NCI-H1048 (cell line): ENCODE measurements at places on chromosomes 6 and 20.

DNA sequence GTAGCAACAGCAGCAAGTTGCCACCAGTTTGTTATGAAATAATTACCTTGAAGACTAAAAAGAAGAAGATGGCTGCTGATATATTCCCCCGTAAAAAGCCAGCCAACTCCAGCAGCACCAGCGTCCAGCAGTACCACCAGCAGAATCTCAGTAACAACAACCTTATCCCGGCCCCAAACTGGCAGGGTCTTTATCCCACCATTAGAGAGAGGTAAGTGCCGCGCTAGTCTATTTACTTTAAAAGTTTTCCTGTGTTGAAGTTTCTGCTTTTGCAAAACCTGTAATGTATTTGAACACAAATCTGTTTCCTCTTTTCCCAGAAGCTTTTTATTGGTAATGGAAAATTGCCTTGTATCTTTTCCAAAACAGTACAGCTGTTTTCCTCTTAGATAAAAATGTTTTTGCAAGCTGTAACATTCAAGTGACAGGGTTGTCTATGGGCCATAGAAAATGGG lies 725 bp downstream of the BTBD3 start:
- DNase-seq: no peak

GRCh38 chr20:63164484-63165355 lies 51.2 kb downstream of the YTHDF1 start:
- no peak for DNase-seq

DNA sequence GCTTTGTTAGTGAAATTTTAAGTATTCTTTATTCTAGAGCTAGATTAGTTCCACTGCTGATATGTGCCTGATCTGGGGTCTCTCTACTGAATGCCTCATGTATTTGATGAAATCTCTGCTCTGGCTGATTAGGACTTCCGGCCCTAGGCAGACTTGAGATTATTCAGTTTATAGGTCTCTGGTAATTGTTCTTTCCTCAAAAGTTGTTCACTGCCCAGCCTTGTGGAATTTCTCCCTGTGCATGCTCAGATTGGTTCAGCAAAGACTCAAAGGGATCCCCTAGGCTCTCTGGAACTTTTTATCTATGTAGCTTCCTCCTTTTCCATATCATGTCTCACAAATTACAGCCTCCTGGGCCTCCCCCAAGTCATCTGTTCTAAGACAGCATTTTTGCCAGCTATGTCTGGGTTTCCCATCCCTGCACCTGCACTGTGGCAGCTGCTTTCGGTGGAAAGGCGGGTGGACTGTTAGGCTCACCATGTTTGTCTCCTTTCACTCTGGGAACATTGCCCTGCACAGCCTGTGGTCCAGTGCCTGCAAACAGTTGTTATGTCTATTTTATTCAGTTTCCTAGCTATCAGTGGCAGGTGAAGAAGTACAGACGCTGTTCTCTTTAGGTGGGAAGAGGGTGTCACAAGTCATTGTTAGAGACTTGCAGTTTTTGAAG lies 73.7 kb downstream of the RPP40 start:
- no peak for DNase-seq

- no peak for DNase-seq
Observed at GRCh38 chr6:40440053-40440452, 147.1 kb downstream of the LRFN2 start.

DNA sequence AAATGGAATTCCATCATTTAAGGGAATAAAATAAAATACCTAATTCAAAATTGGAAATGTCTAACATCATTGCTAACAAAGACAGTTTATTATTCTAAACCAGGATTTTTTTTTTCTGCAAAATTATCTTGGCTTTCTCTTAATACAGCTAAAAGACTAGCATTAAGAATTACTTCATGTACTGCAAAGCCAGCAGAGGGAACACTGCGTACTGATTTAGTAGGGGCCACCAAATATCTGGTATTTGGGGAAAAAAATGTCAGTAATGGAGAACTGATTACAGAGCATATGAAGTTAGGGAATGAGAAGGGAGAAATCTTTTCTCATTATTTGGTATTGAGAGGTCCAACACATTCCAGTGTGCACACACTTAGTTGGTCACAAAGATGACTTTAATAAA lies 3.2 kb upstream of the SOX4 start:
- no peak for DNase-seq

DNA sequence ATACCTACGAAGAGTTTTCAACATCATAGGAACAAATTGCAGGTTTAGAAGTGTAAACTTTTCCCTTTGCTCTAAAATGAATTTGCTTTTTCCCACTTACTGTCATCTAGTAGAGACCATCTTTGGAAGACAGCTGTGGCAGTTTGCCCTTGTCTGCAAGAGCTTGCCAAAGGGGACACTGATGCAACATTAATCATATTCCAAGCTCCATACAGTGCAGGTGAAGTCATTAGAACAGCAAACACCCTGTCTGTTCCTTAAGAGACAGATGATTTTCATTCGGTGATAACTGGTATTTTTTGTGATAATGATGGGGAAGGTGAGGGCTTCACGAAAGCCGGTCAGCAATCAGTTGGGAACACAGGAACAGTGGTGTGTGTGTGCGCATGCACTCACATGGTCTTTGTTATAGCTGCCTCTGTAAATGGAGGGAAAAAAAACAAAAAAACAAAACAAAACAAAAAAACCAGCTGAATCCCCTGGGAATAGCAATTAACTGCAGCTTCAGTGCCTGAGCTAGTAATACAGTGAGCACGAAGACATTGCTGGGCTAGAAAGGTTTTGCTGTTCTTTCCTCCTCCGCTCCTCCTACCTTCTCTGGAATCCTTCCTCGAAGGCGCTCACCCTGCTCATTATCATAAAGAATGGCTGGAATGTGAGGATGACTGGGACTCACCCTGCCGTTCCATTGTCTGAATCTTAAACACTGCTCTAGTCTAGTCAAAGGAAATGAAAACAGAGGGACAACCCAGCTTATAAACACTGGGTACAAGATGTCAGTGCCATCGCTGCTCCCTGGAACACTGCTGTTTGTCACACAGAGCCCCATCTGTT lies 35.2 kb upstream of the KIF13A start:
- no peak for DNase-seq

- DNase-seq: no peak
Observed at GRCh38 chr6:11869672-11870340, 91.2 kb upstream of the ADTRP start.

DNA sequence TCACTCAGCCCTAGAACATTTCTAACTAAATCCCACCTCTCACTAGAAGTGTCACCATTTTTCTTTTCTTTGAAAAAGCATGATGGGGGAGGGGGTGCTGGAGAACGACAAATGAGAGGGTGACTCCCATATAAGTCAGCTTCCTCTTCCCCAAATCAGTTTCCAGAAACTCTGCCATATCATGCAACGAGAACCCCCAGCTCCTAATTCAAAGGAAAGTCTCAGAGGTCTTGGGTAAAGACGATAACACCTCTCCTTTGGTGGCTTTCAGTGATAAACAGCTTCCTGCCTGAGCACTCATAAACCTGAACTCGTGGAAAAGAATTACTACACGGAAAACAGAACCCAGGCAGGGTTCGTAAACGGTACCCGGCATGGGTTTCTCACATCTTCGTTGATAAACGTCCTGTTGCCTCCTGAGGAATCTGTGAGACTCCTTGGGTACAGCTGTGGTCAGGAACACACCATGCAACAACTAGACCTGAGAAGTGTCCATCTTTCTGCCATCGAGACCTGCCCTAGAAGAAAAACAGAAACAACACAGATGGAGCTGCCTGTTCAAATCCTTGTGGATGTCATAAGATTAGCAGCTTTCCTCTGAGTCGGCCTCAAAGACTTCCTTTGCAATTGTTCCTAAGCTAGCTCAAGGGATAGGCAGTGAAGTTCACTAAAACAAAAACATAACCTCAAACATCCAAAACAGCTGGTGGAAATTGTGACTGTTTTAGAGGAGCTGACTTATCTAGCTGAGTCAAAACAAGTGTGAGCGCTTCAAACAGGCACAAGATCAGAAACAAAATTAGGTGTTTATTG lies 185.8 kb upstream of the PRDM1 start:
- no peak for DNase-seq

GRCh38 chr6:14132921-14133275 lies 15.3 kb downstream of the CD83 start:
- no peak for DNase-seq

GRCh38 chr6:151015101-151015700 lies 149.7 kb downstream of the MTHFD1L start:
- DNase-seq: no peak

DNA sequence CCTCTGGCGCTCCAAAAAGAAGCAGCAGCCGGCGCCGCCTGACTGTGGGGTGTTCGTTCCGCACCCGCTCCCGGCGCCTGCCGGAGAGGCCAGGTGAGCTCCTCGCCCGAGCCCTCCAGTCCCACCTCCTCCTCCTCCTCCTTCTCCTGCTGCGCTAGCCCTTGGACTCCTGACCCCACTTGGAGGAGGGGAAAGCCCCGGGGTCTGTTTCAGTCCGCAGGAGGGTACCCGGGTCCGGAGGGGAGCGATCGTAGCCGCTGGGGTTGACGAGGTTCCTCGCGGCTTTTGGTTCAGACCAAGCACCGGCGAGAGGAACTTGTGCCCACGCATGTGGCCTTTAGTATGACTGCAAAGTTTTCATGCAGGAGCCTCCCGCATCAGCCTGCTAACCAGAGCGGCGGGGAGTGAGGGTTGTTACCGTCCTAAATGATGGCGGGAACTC lies 493 bp downstream of the CRYBG1 start:
- no peak for DNase-seq

DNA sequence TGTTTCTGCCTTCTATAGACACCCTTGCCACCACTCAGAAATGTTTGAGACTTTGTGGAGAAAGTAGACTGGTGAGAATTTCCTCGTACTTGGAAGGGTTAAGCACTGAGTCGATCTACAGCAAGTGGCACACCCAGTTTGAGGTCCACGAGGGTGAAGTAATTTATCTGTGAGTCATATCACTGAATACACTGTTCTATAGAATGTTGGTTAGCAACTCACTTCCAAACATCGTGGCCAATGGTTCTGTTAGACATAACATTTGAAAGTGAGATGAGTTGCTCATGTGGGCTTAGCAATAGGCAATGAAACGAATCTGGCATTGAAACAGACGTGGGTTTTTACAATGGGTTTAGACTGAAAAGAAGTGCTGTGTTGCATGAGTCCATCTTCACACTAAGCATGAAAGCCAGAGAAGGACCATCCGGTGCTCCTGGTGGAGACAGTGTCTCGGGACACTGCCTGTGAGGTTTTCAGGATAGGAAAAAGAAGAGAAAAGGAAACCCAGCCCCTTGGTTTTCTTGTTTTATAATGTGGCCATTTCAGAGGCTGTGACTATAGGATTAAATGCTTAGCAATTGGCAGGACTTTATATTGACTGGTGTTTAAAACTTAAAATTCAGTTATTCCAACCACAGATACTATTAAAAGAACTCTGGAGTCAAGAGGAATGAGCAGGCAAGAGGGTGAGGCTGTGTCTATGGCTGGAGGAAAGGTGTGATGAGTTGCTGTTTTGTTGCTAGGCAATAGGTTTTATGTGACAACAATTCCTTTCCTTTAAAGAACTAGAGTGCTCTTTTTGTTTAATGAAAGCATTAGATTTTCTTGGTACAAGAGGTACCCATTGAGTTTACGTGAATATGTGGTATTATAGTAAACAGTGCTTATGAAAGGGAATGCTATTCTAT lies 31.0 kb upstream of the EZR start:
- no peak for DNase-seq

DNA sequence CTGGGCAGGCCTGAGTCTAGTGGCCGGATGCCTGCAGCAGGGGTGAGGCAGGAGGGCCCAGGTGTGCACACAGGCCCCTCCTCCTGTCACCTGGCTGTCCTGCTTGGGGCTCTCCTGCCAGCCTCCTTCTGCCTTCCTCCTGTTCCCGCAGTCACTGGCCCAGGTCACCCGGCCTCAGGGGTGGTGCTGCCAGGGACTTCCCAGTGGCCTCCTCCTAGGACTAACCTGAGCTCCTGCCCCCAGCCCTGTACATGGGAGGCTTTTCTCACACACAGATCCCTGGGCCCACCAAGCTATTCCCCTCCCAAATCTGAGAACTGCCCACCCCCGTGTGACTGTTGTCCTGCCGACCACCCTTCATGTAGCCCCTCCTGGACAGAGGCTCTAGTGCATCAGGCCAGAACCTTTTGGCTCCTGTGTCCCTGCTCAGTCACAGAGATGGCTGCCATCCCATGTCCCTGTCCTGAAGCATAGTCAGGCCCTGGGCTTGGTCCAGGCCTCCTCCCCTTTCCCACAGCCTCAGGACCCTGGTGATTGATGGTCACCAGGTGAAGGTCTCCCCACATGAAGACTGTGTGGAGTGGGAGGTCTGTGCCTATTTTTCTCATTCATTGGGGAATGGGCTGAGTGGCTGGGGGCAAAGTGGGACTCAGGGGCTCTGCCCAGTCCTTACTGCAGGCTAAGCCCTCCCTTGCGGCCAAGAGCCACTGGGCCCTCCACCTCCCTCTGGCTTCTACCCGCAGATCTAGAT lies 1.1 kb upstream of the ULBP1 start:
- DNase-seq: no peak

GRCh38 chr6:163889904-163890514 lies 475.5 kb downstream of the QKI start:
- no peak for DNase-seq

DNA sequence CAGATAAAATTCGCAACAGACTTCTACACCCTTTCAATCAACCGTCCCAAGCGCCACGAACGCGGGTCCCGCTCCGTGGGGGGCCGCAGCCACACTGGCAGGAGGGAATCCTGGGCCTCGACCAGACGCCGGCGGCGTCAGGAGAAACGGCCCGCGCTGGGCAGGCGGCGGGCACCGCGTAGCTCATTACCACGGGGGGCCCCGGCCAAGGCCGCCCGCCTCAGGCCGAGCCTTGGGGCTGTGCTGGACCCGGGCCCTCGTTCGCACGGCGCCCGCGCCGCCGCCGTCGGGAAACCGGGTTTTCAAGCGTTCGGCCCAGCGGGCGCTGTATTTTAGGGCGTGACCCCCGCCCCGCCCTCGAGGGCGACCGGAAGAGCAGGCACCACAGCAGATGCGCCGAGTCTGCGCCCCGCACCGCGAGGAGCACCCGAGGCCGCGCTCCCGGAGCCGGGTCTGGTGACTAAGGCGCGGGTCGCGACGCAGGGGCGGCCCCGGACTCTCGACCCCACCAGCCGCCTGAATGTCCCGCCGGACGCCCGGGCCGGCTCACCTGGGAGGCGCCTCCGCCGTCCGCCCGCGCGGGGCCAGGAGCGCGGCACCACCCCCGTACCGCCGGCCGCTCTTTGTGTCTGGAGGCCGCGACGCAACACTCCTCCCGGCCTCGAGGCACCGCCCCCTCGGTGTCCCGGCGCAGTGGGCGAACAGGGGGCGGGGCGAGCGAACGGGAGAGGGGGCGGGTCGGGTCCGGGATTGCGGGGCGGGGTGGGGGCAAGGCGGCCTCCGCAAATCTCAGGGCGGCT lies at the start of gene NINL:
NINL (minus strand) TSS at position 627 of the 800 bp plus-strand sequence. CDS start 58,944 bp downstream, outside the sequence.
- peak; percentile 56 for DNase-seq

GRCh38 chr20:48153103-48153502 lies 367.8 kb upstream of the SULF2 start:
- DNase-seq: no peak

- DNase-seq: no peak
Observed at GRCh38 chr6:114151064-114151690, 180.2 kb upstream of the HDAC2 start.

DNA sequence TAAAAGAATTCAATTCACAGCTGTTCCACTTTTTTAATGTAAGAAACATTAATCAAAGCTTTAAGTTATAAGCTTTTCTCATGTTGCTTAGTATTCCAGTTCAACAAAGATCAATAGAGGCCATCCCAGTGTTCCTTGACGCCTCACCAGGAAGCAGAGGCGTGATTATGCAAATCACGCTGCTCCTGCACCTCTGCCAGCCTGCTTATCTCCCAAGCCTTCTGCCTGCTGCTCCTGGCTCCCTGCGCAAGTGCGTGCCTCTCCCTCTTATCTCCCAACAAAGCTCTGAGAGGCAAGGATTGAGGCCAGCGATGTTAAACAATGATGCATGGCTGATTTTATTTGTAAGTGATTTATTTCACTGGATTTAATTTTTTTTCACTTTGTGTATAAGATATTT lies 42.8 kb downstream of the INSM1 start:
- peak; percentile 24 for DNase-seq
